ENCODE measurements at places on chromosomes 3 and 15.

GRCh38 chr3:11282250-11283138 lies 10.3 kb downstream of the ATG7 start:
- no peak for DNase-seq

- no peak for DNase-seq
Observed at GRCh38 chr3:160314995-160315394, 84.0 kb downstream of the IFT80 start.

GRCh38 chr15:76140074-76140464 lies 80.3 kb downstream of the TMEM266 start:
- DNase-seq: no peak

DNA sequence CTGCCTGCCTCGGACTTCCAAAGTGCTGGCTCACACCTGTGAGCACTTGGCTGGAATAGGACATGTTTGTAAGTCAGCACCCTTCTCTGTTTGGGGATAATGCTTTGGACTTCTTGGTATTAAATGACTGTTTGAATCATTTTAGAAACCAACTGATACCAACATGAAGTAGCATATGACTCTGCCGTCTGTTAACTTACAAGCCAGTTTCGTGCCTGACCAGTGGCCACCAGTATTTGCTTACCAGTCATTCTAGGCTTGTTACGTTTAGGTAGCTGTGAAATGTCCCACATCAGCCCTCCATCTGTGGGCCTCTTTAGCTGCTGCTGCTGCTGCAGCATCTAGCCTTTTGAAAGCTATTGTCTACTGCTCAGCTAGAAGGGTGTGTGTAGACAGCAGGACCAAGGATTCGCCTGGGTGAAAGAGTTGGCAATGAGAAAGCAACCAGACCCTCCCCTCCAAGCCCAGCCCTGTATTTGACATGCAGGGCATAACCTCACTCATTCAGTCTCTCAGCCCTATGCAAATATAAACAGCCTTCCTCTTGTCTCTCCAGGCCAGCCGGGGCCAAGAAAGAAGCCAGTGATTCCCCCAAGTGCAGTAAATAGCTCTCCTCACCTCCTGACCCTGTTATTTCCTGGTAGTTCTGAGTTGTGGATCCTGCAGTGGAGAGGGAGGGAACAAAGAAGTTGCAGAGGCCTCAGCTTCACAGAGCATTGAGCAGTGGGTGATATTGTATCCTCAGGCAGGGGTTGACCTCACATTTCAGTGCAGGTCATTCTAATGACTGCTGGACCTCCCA lies 51.0 kb downstream of the NKIRAS1 start:
- DNase-seq: peak; percentile 8

GRCh38 chr15:26864664-26865191 lies 2.1 kb upstream of the GABRA5 start:
- peak; percentile 59 for DNase-seq

DNA sequence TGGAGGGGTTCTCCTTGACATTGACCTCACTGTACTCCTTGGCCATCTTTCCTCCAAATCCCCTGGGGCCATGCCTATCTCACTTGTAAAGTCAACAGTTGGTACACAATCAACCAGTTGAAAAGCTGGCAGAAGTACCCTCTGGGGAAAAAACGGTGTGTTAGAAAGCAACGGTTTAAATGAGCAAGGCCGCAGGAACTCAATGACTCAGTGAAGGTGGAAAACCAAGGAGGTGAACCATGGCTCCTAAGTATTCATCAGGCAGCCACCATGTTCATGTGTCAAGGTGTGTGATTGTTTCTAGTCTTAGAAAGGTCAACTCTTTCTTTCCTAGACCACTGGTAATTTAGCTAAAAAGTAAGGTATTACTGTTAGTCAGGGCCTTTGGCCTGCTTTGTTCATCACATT lies 130.9 kb upstream of the SATB1 start:
- DNase-seq: no peak

- DNase-seq: peak; percentile 58
Observed at GRCh38 chr3:161273589-161274218, 52.6 kb downstream of the NMD3 start.

DNA sequence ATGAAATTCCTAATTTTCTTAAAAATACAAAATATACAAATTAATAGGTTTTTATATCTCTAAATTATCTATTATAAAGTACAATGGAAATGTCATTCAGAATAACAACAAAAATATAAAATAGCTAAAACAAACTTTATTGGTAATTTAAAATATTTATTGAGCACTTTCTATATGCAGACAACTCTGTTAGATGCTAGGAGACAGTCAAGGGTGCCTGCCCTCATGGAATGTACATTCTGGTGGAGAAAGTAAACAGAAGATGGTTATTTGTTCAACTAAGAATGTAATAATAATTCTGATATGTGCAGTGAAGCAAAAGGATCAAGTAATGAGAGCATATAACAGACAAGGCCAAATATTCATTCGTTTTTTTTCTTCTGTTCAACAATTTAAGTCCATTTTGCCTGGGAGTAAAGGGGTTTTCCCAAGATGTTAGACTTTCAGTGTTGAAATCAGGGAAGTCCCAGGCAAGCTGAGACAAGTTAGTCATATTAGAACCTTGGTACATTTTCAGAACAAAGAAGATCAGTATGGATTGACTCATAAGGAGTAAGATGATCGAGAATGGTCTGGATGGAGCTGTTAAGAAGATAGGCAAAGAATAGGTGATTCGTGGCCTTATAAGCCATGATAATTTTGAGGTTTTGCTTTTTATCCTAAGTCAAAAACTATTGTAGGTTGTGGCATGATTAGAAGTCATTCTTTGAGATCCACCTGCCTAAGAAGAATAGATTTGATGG lies 150.2 kb upstream of the MLF1 start:
- no peak for DNase-seq

GRCh38 chr3:169940470-169941181 lies 26.0 kb upstream of the SEC62 start:
- DNase-seq: peak; percentile 19

DNA sequence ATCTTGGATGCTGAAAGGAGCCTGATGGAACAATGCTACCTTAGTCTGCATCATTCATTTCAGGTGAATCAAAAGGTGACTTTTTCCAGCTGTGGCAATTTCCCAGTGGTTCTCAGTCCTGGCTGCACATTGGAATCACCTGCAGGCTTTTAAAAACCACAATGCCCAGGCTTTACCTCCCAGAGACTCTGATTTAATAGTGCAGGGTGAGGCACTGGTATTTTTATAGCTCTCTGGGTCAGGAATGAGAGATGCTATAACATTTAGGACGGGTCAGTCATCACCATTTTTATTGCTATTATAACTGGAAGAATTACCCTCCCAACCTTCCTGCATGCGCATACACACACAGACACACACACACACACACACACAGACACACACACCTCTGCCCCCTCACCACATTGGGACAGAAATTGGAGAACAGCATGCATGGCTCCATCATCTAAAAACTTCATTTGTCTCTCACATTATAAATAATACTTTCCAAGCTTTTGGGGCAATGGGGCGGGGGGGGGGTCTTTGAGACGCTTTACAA lies 41.1 kb downstream of the LARP6 start:
- no peak for DNase-seq

DNA sequence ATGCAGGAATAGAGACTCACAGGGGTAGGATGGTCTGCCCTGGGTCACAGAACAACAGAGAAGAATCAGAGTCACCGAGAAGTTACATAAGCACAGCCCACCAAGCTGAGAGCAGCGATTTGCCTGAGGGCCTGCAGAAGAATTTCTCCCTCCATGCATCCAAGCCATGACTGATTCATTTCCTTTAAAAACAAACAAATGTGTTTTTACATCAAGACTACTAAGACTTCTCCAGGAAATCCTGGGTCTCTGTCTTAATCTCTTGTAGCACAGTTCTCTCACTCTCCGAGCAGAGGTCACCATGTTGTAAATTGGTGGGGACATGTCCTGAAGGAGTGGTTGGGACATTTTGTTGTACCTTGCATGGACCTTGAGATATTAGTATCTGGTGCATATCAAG lies 159.8 kb downstream of the THSD4 start:
- no peak for DNase-seq

- DNase-seq: no peak
Observed at GRCh38 chr3:150759319-150759718, 3.6 kb downstream of the SIAH2 start.

- no peak for DNase-seq
Observed at GRCh38 chr3:71217640-71218222, 365.8 kb downstream of the FOXP1 start.

DNA sequence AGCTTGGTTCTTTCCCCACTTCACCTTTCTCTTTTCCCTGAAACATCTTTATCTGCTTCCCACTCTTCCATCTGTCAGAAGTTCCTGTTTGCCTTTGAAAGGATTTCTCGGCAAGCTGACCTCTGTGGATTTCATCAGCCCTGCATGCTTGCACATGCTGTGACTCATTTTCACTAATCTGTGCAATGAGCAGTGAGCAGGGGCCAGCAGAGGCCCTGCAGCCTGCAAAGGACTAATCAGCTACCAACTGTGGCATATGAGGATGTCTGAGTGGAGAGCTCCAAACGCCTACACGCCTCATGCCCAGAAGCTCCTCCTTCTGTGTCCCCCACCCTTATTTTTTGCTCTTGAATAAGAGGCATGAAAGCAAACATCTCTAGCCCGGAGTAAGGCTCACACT lies 333.0 kb upstream of the SEMA6D start:
- DNase-seq: peak; percentile 18

GRCh38 chr3:46998121-46998851 lies 18.8 kb downstream of the NBEAL2 start:
- DNase-seq: peak; percentile 58

DNA sequence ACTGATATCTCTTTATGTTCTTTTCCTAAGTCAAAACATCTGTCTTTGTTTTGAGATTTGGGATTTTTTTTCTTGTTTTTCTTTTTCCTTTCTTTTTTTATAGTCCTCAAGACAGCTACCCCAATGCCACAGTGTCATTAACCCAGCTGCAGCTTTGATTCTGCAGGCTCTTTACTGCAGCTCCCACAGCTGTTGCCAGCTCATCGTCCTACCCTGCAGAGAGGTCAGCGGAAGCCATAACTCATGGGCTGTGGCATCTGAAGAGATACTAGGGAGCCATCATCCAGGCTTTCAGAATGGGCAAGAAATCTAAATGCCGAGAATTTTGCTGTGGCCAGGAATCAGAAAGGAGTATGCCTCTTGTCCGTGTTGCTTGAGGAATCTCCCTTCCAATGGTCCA lies 44.3 kb upstream of the SLC24A5 start:
- no peak for DNase-seq

DNA sequence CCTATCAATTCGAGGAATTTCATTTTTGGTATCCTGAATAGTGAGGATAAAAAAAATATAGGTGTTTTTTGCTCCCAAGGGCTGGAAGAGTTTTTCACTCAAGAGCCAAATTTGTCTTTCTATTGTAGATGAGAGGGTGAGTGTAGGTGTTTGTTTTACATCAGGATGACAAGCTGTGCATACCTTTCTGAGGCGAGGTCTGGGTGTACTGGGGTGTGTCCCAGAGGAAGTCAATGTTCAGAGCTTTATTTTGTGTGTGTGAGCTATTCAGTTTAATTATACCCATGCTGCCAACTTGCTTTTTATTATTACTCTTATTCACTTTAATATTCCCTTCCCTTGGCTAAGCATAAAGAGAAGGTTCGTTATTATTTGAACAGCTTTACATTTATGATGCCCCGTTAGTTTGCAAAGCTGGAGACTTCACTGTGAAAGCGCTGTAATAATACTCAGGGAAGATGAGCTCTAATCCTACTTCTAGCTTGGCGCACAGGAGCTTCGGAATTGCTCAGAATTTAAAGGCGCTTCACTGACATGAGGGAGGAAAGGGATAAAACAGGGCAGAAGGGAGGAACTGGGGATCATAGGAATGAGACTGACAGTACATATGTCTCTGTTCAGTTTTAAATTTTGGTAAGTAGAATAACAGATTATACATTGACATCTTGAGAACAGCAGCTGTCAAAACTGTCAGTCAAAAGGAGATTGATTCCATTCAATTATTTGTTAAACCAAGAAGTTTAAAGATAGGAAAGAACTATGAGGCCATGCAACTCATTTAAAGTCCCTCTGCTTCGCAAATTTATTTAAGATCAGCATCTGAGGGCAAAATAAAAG lies 117.7 kb upstream of the TP63 start:
- no peak for DNase-seq

- no peak for DNase-seq
Observed at GRCh38 chr3:187689984-187690383, 12.4 kb downstream of the RTP2 start.

- DNase-seq: peak; percentile 4
Observed at GRCh38 chr15:54033869-54034458, 55.7 kb downstream of the UNC13C start.

DNA sequence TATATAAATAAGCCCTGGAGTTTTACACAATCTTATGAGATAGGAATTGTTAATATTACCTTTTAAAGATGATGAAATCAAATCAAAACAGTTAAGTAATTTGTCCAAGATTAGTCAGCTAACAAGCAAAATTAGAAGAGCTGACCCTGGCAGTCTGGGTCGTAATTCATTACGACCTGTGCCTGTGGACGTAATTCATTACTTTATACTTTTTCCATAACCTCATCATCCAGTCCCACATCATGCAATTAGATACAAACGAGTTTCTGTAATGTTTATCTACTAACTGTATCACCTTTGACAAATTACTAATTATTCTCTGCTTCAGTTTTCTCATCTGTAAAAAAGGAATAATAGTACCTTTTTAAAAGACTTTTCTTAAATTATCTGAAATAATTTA lies 665.9 kb downstream of the ZBBX start:
- no peak for DNase-seq

DNA sequence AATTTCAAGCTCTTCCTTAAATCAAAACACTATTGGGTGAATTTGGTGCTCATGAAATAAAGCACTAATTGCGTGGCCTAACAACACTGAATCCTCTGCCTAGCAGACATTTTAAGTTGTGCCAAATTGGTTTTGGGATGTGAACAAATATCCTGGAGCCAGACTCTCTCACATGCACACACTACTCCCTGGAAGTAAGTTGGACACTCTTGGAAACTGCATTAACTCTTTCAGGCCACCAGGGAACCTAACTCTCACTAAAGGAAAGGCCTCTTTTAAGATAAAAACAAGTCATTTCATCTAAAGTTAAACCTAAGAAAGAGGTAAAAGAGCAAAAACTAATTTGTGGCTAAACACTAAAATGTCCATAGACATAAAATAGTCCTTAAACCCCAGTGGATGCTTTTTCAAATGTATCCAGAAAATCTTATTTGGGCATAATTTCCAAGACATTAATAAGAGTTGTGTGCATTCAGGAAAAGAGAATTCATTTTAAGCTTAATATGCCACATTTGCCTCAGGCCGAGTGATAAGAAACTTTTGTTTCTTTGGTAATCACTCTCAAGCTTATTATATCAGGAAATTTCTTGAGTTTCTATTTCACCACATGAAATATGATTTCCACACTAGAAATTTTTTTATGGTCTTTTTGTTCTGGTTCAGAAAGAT lies 61.8 kb downstream of the ZBTB20 start:
- DNase-seq: peak; percentile 49

DNA sequence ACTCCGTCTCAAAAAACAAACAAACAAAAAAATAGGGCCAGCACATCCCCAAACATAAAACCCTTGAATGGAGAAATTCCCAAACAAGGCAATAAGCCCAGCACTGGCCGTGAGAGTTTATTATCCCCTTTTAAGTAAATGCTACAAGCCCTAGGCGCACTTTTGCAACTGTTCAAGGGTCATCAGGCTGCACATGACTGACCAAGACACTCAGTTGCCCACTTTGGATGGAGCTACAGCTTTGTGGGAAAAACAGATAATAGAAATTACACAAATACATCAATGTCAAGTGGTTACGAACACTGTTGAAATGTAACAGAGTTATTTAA lies 33.7 kb upstream of the ZNF445 start:
- no peak for DNase-seq

All from OCI-M1 (cell line).